ENCODE measurements at places on chromosomes 1 and 21.

DNA sequence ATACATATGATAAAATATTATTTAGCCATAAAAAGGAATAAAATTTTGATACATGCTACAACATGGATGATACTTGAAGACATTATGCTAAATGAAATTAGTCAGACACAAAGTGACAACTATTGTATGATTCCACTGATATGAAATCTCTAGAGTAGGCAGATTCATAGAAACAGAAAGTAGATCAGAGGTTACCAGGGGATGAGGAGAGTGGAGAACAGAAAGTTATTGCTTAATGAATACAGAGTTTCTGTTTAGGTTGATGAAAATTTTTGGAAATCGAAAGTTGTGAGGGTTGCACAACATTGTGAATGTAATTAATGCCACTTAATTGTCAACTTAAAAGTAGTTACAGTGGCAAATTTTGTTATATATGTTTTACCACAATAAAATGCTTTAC lies 315.7 kb upstream of the USP25 start:
- no peak for DNase-seq

- DNase-seq, result no peak
These were observed 31.6 kb downstream of the TEX35 start for GRCh38 chr1:178544531-178544930.

DNA sequence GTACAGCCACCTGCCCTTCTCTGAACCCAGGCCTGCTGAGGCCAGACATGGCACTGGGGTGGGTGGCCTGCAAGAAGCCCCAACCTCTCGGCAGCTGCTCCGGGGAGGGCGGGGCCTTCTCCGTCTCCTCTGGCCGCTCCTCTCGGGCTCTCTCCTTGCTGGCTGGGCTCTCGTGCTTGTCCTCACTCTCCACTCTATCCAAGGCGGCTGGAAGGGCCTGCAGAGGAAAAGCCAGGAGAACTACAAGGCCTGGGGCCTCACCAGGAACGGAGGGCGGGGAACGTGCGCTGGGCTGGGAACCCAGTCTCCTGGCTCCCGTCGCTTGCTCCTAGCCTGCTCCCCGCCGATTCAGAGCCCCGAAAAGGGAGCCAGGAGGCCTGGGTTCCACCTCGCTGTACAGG lies 59.1 kb downstream of the CHD5 start:
- no peak for DNase-seq

- DNase-seq, result no peak
These were observed 160.1 kb upstream of the NFIA start for GRCh38 chr1:60922304-60922703.

- DNase-seq, result no peak
These were observed 400.4 kb upstream of the PLXNA2 start for GRCh38 chr1:208644401-208645160.

GRCh38 chr1:203776636-203777035 lies 11.7 kb downstream of the LAX1 start:
- no peak for DNase-seq

DNA sequence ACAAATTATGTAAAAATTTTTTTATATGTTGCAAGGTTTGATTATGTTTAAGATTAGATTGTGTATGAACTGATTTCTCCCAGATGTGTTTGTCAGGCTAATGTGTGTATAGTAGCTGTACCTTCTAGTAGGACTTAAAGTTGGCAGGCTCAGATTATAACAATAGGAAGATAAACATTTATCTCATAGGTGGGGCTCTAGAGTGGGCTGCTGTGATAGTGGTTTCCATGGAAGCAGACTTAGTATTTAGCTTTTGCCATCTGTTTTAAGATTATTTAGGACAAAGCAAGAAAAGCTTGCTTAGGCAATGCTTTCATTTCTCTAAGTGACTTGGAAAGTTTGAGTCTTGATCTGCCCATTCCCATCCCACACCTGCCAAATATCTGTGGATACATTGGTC lies 187.7 kb upstream of the CACYBP start:
- no peak for DNase-seq

DNA sequence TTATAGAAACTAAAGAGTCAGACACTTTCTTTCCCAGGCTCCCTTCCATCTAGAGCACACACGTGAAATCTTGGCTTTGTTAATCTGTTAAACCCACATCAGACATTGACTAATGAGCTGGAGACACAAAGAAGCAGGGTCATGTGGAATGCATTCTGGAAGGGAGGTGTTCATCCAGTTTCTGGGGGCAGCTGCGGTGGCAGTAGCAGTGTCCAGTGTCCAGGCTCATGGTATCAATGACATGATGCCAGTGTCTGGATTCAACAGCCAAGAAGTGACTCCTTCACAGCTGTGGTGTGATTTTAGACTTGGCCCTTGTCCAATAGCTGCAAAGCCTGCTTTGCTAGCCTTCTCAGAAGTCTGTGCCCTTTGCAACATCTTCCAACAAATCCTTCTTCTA lies 95.2 kb downstream of the NTPCR start:
- DNase-seq, result no peak

DNA sequence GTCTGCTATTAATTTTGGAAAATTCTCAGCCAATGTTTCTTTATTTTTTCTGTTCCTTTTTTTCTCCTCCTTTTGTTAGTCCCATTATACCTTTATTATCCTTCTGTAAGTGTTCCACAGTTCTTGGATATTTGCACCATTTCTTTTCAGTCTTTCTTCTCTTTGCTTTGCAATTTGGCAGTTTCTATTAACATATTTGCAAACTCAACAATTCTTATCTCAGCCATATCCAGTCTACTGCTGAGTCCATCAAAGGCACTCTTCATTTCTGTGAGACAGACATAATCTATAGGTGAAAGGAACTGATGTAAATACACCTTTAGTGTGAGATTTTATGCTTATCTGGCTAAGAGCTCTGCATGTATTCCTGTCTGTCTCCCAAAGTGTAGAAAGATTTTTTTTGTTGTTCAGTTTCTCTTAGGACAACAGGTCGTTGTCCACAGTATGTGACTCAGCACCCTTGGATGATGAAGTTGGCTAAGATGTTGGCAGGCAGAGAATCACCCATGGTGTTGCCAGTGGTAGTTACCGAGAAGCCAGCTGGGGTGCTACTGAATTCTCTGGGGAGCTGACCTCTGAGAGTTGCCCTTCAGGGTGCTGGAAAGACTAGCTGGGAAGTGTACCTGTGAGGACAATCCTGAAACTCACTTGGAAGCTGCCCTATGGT lies 38.4 kb downstream of the LEPR start:
- no peak for DNase-seq

DNA sequence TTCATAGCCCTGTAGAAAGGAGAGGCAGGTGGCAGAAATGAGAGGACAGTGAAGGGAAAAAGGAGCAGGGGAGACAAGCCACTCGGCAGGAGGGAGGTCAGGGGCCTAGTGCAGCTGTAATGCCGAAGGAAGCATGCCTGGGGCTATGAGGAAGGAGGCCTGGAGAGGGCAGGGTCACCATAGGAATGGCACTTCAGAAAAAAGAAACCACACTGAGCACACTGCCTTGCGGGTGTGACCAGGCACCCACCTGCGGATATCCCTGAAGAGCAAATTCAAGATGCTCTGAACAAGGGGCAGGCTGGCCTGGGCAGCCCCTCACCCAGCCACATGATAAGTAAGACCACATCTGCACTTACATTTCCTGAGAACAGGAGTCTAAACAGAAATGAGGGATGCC lies 104.7 kb downstream of the JAK1 start:
- DNase-seq, result no peak

DNA sequence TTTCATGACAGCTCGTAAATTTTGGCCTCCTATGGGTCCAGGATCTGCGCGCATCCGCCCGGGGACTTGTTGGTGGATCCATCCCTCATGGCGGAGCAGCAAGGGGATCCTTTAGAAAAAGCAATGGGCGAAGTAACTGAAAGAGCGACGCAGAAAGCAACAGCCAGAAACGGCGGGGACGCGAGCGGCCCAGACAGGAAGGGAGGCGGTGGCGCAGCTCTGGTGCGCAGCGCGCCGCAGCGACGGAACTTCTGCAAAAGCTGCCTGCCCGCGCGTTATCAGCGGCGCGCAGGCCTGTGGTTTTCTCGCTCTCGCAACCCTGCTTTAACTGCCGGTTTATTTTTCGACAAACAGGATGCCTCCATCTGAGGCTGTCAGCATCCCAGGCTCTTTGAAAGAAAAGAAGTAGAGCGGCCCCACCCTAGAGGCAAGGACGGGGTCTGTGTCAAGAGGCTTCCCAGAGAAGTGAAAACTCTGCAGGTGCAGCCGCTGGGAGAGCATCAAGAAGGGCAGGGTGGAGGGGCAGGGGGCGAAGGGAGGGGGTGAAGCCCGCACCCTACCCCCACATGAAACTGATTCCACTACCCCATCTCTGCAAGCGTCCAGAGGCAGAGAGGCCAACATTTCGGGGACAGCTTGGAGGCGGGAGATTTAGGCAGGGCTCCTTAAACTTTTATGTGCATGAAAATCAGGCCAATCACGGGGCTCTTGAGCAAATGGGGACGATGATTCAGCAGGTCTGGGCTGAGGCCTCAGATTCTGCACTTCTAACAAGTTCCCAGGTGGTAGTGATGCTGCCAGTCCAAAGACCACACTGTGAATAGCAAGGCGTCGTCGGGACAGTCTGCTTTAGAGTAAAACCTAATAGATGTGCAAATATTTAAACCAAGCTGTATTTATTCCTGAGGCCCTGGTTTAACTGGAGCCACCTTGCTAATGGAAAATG lies 22.2 kb downstream of the RUNX1 start:
- DNase-seq, result no peak

- no peak for DNase-seq
These were observed 50.2 kb upstream of the ACTRT2 start for GRCh38 chr1:2971101-2971501.

GRCh38 chr1:86750076-86750475 lies 45.7 kb downstream of the SH3GLB1 start:
- DNase-seq, result no peak

GRCh38 chr1:24195874-24196273 lies 8.8 kb upstream of the IFNLR1 start:
- DNase-seq, result no peak

GRCh38 chr1:53129891-53130597 lies 12.4 kb downstream of the SLC1A7 start:
- DNase-seq, result no peak

DNA sequence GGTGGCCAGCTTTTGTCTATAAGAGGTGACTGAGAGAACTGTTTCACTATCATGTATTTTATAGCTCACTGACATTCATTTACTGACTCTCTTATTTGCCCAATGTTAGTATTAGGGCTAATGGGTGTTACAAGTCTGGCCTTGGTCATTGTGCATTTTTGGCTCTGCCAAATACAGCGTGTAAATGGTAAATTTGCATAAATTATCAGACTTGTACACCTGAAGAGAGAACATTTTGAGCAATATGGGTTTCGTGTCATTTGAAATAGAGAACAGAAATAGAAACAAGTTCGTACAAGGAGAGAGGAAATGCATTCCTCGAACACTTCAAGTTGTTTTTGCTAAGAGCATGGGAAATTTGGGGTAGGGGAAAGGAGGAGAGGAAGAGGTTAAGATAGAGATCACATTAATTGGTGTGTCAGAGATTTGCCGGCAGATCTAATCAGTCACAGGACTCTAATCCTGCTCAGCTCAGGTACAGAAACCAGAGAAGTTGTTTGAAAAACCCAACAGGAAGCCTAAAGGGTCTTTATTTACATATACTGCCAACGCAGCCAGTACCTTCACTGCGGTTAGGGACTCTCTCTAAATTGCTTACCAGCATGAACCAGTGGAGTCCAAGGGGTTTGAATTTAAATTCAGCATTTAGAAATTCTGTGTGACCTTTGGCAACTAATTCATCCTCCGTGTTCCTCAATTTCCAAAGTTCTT lies 261.5 kb downstream of the GPATCH2 start:
- no peak for DNase-seq

DNA sequence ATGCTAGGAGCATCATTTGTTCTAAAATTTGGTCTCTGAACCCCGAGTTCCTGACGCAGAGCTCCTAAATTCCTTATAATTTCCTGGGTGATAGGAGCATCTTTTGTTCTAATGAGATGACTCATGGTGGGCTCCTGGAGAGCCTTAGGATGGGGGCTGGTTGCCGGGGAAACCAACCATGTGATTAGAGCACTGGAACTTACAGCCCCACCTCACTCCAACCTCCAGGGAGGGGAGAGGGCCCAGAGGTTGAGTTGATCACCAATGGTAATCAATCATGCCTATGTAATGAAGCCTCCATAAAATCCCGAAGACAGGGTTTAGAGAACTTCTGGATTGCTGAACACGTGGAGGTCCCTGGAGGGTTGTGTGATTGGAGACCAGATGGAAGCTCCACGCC lies 7.7 kb downstream of the SHISAL2A start:
- no peak for DNase-seq

- no peak for DNase-seq
These were observed 42.3 kb upstream of the SLC6A9 start for GRCh38 chr1:44073528-44073927.

DNA sequence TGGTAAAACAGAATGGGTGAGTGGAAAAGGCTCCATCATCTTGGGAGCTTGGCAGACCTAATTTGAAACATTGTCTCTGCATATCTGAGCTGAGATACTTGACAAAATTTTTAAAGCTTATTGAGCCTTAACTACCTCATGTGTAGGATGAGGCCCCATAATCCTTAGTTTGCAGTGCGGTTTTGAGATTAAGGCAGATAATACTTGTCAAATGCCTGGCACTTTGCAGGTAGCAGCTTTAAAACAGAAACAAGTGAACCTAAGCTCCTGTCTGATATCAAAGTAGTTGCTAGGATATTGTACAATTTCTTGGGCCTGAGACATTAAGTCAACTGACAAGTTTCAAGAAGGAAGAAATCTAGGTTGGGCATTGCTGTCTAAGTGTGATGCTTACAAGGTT lies 65.3 kb downstream of the TBX19 start:
- no peak for DNase-seq

GRCh38 chr1:1315435-1315954 lies 7.1 kb downstream of the PUSL1 start:
- DNase-seq, result no peak

DNA sequence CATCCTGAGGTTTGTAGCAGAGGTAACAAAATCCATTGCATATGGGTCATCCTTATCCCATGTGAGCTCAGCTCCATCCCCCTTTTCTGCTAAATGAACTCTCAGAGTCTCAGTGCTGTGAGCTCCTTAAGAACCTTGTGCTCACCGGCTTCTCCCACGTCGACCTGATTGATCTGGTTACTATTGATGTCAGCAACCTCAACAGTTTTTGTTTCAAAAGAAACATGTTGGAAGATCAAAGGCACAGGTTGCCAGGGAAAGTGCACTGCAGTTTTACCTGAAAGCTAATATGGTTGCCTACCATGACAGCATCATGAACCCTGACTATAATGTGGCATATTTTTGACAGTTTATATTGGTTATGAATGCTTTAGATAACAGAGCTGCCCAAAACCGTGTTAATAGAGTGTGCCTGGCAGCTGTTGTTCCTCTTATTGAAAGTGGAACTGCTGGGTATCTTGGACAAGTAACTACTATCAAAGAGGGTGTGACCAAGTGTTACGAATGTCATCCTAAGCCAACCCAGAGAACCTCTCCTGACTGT lies 131.4 kb downstream of the HS2ST1 start:
- no peak for DNase-seq

DNA sequence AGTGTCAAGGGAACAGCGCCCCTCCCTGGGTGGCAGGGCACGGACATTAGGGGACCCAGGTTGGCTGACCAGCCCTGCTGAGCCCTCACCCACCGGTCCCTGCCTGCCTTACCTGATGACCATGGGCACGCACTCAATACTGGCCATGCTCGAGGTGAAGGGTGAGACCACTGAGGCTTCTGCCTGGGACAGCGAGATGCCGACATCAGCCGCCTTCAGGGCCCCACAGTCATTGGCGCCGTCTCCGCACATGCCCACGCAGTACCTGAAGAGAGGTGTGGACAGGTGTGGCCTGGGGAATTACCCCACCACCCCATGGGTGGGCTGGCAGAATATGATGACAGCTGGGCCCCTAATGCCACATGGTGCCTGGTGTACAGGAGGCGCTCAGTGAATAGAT lies 7.8 kb upstream of the MFAP2 start:
- no peak for DNase-seq

- no peak for DNase-seq
These were observed 42.3 kb upstream of the NFASC start for GRCh38 chr1:204828352-204828850.

All from cortex of kidney (tissue), 1 donor.